ENCODE measurements at places on chromosomes 7 and 10.

GRCh38 chr7:75878312-75878768 lies 494 bp upstream of the RHBDD2 start:
- no peak for DNase-seq

DNA sequence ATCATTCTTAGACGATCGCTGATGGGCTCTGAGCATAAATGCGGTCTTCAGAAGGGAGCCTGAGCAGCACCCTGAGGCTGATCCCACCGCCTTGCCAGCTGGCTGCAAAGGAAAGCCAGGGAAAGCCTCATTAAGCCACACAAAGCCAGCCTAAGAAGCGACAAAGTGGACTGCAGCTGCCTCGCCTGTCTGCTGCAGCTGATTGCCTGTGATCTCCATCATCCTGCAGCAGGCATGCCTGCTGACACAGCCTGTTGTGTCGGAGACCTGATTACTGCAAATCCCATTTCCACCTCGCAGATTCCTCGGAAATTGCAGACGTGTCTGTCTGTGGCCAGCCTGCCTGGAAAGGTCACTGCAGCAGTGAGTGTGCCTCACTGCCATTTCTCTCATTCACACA lies 1087.0 kb upstream of the AUTS2 start:
- DNase-seq, result no peak

- DNase-seq, result no peak
Observed at GRCh38 chr7:17019106-17019505, 137.3 kb upstream of the AGR3 start.

GRCh38 chr7:50226145-50226544 lies 78.4 kb upstream of the IKZF1 start:
- no peak for DNase-seq

DNA sequence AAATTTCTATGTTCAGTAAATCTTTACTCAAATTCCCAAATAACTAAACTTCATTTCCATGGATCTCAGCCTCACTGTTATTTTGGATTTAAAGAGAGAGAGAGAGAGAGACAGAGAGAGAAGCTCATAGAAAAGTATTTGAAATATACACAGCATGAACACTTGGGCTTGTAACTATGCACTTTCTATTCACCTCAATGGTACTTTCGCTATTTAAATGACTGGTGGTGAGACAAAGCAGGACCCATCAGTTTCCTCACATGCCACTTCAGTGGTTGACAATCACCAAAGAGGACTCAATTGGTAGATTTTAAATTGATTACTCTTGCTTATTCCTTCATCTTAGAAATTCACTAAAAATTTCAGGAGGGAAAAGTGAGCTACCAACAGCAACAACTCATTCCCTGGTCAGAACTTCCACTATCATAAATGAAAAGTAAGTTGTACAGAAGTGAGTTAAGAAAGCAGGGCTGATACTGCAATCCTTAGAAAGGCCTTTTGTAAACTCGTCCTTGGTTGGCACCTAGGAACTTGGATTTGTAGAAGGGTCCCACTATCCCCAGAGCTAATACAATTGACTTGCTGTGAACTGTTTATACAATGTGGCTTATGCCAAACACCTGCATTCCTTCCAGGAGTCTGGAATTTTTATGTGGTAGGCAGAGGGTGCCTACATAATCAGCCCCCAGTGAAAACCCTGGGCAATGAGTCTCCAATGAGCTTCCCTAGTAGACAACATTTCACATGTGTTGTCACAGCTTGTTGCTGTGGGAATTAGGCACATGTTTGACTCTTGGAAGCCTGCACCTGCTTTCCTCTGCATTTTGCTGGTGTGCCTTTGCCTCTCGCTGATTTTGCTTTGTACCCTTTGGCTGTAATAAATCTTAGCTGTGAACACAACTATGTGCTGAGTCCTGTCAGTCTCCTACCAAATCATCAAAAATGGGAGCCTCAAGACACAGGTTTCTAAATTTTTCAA lies 10.8 kb downstream of the ERLIN1 start:
- no peak for DNase-seq

DNA sequence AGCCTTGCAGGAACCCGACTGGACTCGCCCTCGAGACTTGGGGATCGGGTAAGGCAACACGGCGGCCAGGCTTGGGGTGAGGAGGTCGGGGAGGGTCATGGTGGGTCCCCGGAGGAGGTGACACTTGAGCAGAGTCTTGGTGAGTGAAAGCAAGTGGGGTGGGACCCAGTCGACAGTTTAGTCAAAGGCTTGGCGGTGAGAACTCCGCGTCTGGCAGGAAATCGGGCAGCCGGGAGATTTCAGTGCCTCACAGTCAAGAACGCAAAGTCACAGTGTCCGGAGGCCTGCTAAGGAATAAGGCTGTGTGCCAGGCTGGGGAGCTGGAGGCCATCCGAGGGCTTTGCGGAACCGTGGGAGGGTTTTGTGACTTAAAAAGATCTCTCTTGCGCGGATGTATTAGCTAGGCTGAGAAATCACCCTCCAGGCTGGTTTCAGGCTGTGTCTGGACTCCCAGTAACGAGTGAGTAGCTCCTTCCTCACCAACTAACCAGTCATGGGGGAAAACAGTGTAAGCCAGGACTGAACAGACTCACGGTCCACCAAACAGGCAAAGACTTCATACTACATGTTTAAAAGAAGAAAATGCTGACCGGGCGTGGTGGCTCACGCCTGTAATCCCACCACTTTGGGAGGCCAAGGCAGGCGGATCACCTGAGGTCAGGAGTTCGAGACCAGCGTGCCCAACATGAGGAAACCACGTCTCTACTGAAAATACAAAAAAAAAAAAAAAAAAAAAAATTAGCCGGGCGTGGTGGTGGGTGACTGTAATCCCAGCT lies 613 bp downstream of the AP5Z1 start:
- no peak for DNase-seq

DNA sequence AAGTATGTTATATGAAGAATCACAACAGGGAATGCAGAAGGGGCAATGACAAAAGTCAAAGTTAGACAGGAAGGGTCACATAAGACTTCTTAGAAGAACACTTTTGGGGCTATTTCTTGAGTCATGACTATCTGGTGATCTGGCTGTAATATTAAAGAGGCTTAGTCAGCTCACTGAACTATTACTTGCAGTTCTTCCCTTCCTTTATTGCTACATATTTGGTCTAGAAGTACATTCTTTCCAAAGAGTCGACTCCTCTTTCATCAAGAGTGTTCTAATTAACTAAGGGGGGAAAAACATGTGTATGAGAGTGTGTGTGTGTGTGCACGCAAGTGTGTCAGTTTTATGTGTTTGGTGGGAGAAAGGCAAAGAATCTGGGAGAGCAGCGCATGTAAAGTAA lies 247.3 kb upstream of the LRRTM3 start:
- DNase-seq, result no peak

DNA sequence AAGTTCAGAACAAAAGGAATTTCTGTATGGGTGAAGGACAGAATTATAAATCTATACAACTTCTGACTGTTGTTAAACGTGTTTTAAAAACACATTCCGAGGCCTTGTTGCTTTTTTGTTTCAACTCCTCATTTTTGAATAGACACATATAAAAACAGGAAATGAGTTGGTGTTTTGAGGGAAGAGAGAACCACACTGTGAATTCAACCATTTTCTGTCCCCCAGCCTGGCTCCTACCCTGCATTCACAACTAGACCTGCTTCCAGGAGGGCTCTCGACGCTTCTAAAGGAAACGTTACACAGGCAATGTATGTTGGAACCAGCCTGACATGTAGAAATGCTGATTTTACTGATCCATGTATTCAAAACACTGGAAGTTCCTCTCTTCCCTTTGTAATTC lies 76.5 kb downstream of the OR13A1 start:
- DNase-seq, result no peak

GRCh38 chr7:19853261-19853832 lies 79.9 kb upstream of the TMEM196 start:
- no peak for DNase-seq

DNA sequence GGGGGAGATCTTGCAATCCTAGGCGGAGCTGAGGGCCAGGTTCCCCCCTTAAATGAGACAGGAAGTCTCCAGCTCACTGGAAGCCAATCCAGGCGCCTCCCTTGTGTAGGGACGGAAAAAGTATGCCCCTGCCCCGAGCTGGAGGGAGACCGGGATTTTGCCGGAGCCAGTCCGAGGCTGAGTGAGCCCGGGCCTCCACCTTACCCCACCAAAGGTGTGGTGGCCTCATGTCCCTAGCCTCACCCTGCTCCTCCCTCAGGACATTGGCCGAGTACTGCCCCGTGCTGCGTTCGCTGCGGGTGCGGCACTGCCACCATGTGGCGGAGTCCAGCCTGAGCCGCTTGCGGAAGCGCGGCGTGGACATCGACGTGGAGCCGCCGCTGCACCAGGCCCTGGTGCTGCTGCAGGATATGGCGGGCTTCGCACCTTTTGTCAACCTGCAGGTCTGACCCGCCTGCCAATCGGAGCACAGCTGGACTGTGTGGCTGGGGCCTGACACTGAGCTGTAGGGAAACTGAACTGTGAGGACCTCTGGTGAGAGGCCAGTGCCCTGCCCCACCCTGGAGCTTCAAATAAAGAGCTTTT lies 2.0 kb downstream of the FBXL15 start:
- DNase-seq, result peak; percentile 88

GRCh38 chr7:143256325-143256724 lies 6.9 kb upstream of the GSTK1 start:
- DNase-seq, result no peak

DNA sequence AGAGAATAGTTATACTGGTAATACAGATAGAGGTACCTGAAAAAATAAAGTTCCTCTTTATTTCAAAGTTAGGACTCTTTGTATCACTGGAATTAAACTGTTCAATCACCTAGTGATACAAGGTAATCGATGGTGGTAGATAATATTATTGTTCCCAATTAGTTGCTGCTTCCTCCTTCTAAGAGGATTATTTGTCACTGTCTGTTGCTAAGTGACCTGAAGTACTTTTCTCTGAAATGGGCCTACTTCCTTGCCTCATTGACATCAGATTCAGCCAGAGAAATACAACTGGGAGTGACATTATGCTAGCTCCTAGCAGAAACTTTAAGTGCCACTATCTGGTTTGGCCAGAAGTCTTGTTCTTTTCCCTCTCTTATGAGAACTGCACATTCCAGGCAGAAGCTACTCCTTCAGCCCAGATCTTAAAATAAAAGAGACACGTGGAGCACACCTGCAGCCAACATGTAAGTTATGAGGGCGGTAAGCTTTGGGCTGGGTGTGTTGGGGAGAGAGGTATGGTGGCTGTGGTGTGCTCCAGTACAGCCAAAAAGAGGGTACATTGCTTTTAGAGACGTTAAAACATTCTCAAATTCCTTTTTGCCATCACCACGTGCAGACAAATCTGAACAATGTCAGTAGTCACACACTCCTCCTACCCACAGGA lies 54.8 kb downstream of the MINDY3 start:
- no peak for DNase-seq

DNA sequence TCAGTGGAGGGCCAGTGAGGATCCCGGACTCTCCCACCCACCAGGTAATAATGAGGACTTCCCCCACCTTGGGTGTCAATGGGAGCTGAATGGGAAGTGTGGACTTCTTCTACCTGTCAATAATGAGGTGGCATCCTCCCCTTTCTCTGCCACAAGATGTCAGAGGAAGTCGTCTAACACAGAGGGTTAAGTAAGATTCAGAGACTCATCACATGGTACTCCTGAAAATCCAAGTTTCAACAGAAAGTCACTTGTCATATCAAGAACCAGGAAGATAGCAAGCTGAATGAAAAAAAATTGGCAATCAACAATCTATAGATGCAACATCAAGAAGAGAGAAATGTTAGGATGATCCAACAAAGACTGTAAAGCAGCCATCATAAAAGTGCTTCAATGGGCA lies 150.9 kb upstream of the SVIL start:
- no peak for DNase-seq

DNA sequence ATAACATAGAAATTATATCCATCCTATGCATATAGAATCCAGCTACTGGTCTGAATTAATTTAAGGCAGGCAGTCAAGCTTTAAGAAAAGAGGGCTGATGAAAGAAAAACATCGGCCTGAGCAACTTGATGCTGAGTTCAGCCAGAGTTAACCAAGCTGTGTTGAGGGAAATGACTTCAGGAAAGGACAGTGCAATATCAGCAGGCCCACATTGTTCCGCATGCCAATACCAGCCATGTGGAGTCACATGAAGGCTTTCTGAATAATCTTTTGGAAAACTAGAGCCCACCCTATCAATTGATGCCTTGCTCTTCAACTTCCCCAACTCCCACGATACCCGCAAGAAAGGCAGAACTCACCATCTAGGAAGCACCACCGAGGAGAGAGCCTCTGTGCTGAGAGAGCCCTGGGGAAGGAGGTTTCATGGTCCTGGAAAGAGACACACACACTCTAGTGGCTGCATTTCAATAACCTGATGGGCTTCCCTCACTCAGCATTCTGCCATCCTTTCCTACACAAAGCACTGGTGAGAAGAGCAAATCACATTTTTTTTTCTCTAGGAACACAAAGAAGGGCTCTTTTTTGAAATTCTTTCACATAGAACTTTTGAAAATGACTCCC lies 125.8 kb upstream of the PTN start:
- no peak for DNase-seq

- no peak for DNase-seq
Observed at GRCh38 chr10:12539350-12540164, 190.2 kb downstream of the CAMK1D start.

DNA sequence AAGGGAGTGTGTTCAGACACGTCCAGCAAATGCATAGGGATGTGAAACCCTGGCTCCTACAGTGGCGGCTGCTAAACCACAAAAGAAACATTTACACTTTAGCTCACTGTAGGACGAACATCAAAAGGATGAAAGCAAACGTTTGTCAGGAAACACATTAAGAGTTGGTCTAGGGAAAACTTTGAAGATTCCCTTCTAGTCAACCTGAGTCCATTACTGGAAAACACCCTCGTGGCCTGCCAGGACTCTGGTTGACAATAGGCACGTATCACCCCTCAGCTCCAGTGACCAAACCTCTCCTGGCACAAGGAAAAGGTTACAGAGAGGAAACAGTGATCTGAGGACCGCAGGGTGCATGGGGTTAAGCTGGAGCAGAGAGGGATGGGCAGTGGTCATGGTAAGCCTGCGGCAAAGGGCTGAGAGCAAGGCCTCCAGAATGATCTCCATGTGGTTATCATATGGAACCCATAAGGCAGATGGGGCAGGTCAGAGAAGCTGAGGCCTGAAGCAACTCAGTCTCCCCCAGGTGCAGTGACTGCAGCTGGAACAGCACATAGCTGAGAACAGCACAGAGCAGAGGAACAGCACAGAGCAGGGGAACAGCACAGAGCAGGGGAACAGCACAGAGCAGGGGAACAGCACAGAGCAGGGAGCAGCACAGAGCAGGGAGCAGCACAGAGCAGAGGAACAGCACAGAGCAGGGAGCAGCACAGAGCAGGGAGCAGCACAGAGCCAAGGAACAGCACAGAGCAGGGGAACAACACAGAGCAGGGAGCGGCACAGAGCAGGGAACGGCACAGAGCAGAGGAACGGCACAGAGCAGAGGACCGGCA lies 49.9 kb downstream of the CHST15 start:
- no peak for DNase-seq

- no peak for DNase-seq
Observed at GRCh38 chr10:61897671-61898434, 3.6 kb upstream of the ARID5B start.

Measured in 8988T (cell line).